Cortex of kidney (tissue), 1 donor: ENCODE measurements at places on chromosomes 6 and 20.

GRCh38 chr6:160790028-160790792, 88.2 kb downstream of the PLG start:
- no peak for DNase-seq

- DNase-seq = no peak
Observed at GRCh38 chr6:131036601-131037000, 26.4 kb downstream of the EPB41L2 start.

GRCh38 chr20:8050157-8050837, 30.7 kb upstream of the TMX4 start:
- no peak for DNase-seq

GRCh38 chr6:162690158-162690557, 37.4 kb downstream of the PRKN start:
- no peak for DNase-seq

- DNase-seq = no peak
Observed at GRCh38 chr6:41466437-41466990, 79.7 kb upstream of the FOXP4 start.

GRCh38 chr6:34531580-34532201, 24.4 kb downstream of the SPDEF start:
- no peak for DNase-seq

GRCh38 chr6:30615219-30615957, 1.7 kb downstream of the PPP1R10 start:
- no peak for DNase-seq

DNA sequence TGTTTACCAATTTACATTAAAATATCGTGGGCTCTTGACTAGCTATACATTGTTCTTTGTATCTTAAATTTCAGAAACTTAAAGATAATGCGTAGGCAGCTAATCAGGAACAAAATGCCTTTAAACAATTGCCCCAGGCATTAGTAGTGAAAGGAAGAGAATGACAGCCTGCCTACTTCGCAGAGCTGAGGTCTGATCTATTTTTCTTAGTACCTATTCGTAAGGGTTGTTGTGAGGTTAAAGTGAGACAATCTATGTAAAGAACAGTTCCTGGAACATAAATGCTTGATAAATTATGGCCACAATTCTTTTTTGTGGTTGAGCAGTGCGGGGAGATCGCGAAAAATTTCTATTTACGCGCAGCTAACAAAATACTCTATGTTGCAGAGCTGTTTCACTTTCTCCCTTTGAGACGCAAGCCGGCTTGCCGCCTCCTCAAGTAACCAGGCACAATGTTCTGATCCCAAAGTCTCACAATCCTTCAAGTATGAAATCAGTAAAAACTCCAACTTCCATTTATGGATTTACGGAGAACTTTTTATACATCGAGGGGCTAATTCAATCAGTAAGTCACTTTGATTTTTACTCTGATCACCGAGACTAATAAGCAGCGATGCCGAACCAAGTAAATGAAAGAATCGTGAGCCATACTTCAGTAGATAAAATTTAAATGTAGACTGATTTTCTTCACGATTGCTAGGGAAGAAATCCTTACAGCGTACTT, 878 bp upstream of the PNRC1 start:
- DNase-seq = no peak

GRCh38 chr6:132675749-132676148, 16.8 kb upstream of the TAAR1 start:
- no peak for DNase-seq

DNA sequence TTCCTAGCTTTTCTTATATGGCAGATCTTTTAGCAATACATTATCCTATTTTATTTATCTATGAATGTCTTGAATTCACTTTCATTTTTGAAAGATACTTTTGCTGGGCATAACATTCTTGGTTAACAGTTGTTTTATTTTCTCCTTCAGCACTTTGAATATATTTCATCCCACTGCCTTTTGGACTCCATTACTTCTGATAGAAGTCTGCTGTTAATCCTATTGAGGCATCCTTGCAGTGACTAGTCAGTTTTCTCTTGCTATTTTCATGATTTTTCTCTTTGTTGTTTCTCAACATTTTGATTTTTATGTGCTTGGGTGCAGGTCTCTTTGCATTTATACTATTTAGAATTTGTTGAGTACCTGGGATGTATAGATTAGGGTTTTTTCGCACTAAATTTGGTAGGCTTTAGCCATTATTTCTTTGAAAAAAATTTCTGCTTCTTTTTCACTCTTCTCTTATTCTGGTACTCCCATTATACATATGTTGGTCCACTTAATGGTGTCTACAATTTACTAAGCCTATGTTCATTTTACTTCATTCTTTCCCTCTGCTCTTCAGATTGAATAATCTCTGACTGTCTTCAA, 53.2 kb downstream of the PHACTR3 start:
- no peak for DNase-seq

- DNase-seq = no peak
Observed at GRCh38 chr6:69976591-69977090, 110.3 kb downstream of the COL19A1 start.

DNA sequence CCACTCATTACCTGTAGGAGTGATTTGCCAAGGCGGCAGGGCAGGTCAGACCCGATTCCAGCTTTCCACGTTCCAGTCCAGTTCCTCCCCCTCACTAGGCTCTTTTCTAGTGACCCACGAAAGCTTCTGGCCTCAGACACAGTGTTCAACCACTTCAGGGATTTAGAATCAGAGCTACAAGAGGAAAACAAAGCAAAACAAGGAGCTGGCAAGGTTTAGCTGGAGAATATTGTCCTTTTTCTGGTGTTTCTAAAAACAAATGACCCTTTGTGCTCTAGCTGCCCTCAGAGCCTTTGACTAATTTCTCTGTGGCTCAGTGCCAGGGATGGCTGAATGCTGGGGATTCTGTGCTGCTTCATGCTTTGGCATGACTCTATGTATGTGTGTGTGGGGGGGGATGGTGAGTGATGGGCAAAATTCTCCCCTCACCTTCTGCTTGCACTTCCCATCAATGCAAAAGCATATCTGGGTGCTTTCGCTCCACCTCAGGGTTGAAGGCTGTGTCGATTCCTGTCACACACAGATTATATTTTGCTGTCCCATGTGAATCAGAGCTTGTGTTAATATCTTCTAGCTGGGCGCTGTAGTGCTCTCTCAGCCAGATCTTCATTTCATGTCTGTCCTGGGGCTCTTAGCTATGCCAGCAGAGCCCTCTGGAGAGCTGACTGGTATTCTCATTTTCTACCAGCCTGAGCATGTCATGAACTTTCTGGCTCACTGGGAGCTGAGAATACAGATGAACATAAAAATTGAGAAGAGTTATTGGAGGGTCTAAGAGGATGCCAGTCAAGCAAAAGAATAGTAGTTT, 19.3 kb upstream of the NEDD9 start:
- no peak for DNase-seq

DNA sequence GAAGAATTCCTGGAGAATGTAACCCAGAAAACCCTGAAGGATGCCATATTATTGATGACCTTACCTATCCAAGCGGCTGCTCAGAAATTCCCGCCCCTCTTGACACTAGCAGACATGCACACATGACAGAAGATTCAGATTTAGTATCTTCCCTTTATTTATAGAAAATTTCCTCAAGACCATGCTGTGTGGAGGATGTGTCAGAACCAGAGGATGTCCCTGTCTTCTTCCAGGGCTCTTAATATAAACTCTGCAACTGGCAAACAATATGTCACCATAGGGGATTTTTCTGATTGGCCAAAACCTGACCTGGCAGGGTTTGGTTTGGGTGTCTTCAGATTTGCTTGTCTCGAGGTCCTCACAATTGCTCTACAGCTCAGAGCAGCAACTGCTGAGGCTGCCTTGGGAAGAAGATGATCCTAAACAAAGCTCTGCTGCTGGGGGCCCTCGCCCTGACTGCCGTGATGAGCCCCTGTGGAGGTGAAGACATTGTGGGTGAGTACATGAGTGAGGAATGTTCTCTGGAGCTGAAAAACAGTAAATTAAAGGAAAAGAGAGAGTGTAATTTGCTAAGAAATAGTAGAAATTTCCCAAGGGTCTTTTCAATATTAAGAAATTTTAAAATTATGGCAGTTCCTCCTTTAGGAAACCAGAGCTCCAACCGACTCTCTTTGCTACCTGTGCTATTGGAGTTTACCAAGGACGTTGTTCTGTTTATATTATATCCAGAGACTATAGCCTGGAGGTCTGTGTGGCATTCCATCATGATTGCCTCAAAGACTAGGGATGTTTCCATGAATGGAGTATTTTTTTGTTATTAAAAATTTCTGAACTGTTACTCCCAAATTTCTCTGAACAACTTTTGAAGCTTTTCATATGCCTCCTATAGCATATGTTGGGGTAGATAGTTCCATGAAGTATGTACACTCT, at the start of gene HLA-DQA2:
Gene HLA-DQA2, plus strand, starts transcription at position 361 of the 930 bp plus-strand sequence. Its CDS starts 53 bp downstream, at position 414.
- no peak for DNase-seq

DNA sequence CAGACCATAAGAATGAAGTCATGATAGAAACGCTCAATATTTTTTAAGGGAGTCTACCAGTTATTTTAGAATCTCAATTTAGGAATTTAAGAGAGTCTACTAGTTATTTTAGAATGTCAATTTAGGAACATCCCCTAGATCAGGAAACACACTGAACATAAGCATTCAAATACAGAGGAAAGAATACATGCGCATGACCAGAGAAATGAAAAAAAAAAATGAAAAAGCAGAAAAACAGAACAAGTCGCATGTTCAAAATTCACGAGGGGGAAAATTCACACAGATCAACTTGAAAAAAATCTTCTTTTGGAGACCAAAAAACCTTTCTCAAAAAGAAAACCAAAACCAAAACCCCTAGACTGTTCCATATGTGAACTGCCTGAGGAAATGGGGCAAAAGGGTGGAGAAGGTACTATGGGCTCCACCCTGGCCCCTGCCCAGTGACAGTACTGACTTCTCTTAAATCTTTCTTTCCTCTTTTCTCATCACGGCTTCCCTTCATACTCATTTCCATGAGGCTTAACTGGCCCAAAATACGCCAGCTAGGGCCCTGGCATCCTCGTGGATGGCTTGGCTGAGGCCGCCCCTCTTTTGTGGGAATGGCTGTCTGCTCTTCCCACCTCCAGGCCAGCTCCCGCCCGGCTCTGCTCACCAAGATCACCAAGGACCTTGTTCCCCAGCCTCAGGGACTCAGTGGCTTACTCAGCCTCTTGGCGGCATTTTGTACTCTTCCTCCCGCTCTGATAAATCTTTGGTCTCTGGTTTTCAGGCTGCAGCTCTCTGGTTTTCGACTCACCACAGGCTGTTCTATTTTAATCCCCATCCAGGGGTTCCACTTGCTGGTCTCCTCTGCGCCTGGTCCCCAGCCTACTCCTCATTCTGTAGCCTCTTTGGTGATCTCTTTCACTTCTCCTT, 11.2 kb downstream of the ZBTB2 start:
- DNase-seq = no peak

GRCh38 chr6:111780393-111780792, 92.9 kb downstream of the FYN start:
- no peak for DNase-seq

DNA sequence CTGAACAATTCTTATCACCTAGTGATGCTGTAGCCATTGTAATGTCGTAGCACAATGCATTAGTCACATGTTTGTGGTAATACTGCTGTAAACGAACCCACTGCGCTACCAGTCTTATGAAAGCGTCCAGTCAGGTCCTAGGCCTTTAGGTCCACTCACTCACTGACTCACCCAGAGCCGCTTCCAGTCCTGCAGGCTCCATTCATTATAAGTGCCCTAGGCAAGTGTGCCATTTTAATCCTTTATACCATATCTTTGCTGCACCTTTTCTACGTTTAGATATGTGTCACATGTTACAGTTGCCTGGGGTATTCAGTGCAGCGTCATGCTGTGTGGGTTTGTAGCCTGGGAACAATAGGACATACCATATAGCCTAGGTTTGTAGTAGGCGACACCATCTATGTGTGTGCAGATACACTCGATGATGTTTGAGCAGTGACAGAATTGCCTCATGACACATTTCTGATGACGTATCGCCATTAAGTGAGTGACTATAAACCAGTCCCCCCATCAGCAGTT, 15.4 kb downstream of the IGF2R start:
- no peak for DNase-seq

DNA sequence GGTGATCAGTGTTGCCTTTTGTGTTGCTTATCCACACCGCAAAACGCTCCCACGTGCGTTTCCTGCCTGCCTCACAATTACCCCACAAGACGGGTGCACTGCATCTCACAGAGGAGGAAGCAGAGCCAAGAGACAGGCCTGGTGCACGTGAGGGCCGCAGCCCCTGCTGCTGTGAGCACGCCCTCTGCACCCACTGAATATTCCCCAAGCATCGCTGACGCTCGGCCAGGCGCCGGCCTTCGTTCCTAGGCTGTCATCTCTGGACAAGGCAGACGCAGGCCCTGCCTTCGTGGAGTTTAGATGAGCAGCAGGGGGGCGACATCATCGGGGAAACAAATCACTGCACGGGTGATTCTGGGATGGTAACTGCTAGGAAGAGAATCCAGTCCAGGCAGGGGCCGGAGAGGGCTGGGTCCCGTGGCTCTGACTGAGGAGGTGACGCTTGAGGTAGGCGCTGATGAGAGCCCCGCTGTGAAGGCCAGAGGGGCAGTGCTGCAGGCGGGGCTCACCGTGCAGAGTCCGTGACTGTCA, 162.4 kb upstream of the QKI start:
- no peak for DNase-seq

GRCh38 chr6:11596640-11597237, 59.2 kb downstream of the TMEM170B start:
- no peak for DNase-seq

DNA sequence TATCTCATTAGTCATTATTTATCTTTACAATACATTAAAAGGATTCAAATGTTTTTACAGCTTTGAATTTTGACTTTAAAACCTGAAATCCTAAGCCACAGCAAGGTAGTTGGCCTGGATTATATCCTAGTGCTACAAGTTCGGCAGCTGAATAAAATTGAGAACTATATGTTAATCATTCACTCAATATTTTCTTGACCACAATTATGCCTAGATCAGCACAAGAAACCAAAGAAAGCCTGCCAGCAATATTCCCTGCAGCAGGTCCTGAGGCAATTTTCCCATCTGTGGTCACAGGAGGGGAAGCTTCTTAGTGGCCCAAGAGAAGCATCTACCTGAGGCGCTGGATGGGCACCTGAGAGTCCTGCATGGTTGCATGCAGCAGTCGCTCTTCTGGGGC, 183.5 kb downstream of the GMDS start:
- DNase-seq = no peak

GRCh38 chr6:77448546-77448945, 14.7 kb downstream of the HTR1B start:
- DNase-seq = no peak

GRCh38 chr6:75267461-75267860, 17.1 kb downstream of the TMEM30A start:
- no peak for DNase-seq

- no peak for DNase-seq
Observed at GRCh38 chr6:24432611-24433010, 29.9 kb downstream of the MRS2 start.

GRCh38 chr6:159982731-159983506, 14.0 kb downstream of the IGF2R start:
- DNase-seq = no peak

GRCh38 chr6:108321253-108321747, 26.4 kb downstream of the AFG1L start:
- no peak for DNase-seq

- DNase-seq = no peak
Observed at GRCh38 chr20:308427-309038, 11.2 kb downstream of the ZCCHC3 start.

GRCh38 chr20:38825901-38826625, 20.6 kb downstream of the PPP1R16B start:
- DNase-seq = no peak
